ENCODE measurements at places on chromosomes 4 and X. TPM values are rescaled to one million over a fixed set of nuclear protein-coding genes. Genes with fewer than 3 reads are reported as not detected.

Gene LPAR4
- 0.50 TPM for total RNA-seq

GRCh38 chrX:74286950-74287740, 16.8 kb upstream of the ZCCHC13 start:
- DNase-seq, result peak; percentile 37

- no peak for DNase-seq
Observed at GRCh38 chrX:78753571-78753970, 6.1 kb downstream of the LPAR4 start.

GRCh38 chr4:126568652-126569570, 1063.8 kb upstream of the INTU start:
- no peak for DNase-seq

Gene GPR173
- total RNA-seq, result 2.3 TPM

DNA sequence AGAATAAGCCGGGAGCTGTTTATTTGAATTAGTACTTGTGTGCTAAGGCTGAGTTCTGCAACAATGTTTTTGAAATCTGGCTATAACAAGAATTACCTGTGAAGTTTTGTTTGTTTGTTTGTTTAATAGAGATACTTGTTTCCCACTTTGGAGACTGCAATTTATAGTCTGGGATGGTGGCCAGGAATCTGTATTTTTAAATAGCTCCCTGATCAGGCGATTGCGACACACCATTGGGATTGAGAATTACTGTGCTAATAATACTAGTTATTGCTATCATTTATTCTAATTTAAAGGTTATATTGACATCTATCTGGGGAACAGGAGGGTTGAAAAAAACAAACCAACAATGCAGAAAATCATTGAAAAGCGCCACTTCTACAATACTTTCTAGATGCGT, 951.6 kb upstream of the TENM3 start:
- no peak for DNase-seq

- no peak for DNase-seq
Observed at GRCh38 chrX:23854122-23854521, 53.6 kb downstream of the APOO start.

- DNase-seq, result no peak
Observed at GRCh38 chr4:111066447-111066846, 443.6 kb upstream of the PITX2 start.

- no peak for DNase-seq
Observed at GRCh38 chr4:32010221-32010620, 1290.1 kb downstream of the PCDH7 start.

DNA sequence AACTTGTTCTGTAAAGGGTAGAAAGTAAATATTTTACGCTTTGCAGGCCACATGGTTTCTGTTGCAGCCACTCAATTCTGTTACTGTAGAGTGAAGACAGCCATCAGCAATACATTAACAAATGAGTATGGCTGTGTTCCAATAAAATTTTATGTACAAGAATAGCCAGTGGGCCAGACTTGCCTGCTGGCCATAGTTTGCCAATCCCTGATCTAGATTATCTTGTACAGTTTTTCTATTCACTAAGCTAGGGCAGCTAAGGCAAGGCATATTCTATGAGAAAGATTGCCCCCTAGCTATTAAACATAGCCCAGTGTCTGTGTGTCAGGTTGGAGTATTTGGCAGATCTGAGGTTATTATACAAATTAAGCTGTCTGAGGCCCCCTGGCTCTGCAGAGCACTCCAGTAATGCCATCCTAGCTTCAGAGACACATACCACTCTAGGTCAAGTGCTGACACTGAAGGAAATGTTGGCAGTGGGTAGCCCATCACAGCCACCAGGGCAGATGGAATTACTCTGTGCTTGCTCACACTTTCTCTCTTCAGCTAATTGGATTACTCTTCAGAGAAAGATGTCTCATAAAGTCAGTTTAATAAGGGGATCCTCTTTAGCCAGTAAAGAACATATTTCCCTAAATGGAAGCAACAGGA, 40.7 kb downstream of the MTTP start:
- DNase-seq, result no peak

Gene RIBC1
- 0.77 TPM for total RNA-seq

- DNase-seq, result peak; percentile 59
Observed at GRCh38 chrX:3191201-3191600, 149.9 kb downstream of the ARSF start.

- DNase-seq, result peak; percentile 70
Observed at GRCh38 chr4:181007751-181008150, 1235.5 kb upstream of the TENM3 start.

GRCh38 chrX:108033890-108034289, 11.0 kb upstream of the VSIG1 start:
- peak; percentile 10 for DNase-seq

DNA sequence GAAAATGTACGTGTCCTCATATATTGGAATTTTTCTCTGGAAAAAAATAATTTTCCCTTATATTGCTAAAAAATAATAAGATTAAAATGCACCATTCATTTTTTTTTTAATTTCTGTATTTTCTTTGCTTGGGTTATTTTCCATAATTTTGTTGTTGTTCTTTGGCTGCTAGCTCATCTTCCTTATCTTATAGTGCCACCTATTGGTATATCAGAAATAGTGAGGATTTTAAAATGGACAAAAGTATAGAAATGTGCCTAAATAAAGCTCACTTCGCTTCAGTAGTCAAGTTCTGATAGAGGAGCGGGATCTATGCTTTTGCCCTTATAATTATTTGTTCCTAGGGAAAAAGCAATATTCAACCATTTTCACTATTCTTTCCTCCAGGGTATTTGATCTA, 134.8 kb downstream of the NAP1L3 start:
- DNase-seq, result no peak

DNA sequence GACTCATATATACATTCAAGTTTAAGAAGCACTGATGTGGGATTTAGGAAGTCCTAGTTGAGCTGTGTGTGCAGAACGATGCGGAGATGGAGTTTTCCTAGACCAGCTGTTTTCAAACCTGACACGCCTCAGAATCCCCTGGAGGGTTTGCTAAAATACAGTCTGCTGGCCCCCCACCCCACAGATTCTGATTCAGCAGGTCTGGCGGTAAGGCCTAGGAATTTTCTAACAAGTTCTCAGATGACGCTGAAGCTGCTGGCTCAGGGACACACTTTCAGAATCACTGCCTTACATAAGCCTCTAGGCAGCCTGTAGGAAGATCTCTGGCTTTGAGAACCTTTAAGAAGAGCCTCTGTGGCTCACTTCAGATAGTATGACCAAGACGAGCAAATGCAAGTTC, 73.1 kb downstream of the PHEX start:
- peak; percentile 73 for DNase-seq
